Ascending aorta (tissue), 2 donors: ENCODE measurements at places on chromosomes 3 and 15. TPM values are rescaled to one million over a fixed set of nuclear protein-coding genes. Genes with fewer than 3 reads are reported as not detected.

GRCh38 chr15:52566889-52567288 lies 1.9 kb downstream of the ARPP19 start:
- H3K4me3 ChIP-seq, result peak overlapping the region; percentile 81
- H3K27ac ChIP-seq, result no peak overlapping the region
- H3K36me3 ChIP-seq, result no peaks in the 10 kb centered on the region
- DNase-seq, result no peak
- no peaks in the 10 kb centered on the region for H3K27me3 ChIP-seq

DNA sequence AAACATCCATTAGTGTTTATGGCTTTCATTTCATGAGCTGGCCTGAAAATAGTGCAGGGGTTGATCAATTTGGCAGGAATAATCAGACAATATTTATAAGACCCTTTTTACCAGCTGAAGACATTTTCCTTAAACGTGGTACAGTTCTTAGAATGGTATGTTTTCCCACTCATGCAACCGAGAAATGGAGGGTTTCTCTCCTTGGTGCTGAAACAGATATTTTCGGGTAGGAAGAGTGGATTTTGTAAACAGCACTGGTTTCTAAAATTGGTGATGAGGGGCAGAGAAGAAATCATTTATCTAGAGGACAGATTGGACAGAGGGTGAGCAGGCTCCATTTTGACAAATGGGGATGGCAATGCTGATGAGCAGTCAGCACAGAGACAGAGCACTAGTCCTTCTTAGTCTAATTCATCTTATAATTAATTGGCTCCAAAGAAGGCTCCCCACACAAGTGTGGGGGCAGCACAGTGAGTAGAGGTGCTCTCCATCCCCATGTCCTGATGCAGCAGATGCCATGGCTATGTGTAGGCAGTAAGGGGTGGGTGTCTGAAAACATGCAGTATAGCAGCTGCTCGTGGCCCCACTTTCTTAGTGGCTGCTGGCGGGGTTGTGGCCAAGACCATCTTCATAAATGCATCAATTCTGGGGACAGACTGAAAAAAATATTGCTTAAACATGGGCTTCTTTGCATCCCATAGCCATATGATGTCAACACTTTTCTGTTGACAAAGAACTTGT lies 18.1 kb upstream of the SLC7A14 start:
- H3K36me3 ChIP-seq, result no peaks in the 10 kb centered on the region
- no peak overlapping the region for H3K4me3 ChIP-seq
- H3K27ac ChIP-seq, result no peak overlapping the region
- no peaks in the 10 kb centered on the region for H3K27me3 ChIP-seq
- H3K4me1 ChIP-seq, result no peaks in the 10 kb centered on the region
- no peak for DNase-seq

Gene CCR3
- total RNA-seq, result not detected

DNA sequence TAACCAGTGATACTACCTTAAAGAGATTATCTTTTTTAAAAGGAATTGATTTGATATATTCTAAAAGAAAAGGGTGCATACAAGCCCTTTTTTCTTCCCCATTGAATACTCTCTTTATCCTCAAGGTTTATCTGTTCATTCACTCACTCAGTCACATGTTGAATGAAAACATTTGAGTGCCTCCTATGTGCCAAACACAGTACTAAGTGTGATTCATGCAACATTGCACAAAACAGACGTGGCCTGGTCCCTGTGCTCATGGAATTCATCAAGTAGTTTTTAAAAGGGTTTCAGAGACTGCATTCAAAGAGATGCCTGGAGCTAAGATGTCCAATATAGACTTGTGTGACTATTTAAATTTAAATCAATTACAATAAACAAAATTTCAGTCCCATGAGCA lies 462.2 kb upstream of the MDFIC2 start:
- no peak overlapping the region for H3K27ac ChIP-seq
- H3K4me1 ChIP-seq, result no peaks in the 10 kb centered on the region
- H3K4me3 ChIP-seq, result no peak overlapping the region
- DNase-seq, result no peak
- H3K27me3 ChIP-seq, result no peaks in the 10 kb centered on the region

Gene ASB14
- total RNA-seq, result not detected

Gene VEPH1
- 2.2 TPM for total RNA-seq

DNA sequence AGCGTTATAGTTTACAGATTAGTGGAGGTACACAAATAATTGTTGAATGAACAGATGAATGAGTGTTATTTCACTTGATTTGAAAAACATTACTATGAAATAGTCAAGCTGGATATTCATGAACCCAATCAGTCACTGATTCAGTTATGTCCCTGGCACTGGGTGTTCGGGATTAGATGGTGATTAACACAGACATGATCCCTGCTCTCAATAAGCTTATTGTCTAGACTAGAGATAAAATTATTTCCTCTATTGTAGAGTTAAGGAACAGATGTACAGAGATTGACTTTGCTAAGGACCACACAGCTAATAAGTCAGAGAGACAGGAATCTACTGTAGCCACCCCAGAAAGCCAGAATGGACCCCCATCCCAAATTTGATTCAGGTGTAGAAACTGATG lies 963 bp downstream of the GRAMD1C start:
- no peak overlapping the region for H3K27ac ChIP-seq
- DNase-seq, result no peak
- H3K4me3 ChIP-seq, result peak overlapping the region; percentile 65
- no peaks in the 10 kb centered on the region for H3K27me3 ChIP-seq
- H3K36me3 ChIP-seq, result no peaks in the 10 kb centered on the region

Gene HIGD2B
- total RNA-seq, result not detected

Gene DNAJC19
- total RNA-seq, result 5.0 TPM

GRCh38 chr3:131072099-131072559 lies 45.5 kb downstream of the NEK11 start:
- H3K27ac ChIP-seq, result no peak overlapping the region
- no peaks in the 10 kb centered on the region for H3K27me3 ChIP-seq
- no peak overlapping the region for H3K4me3 ChIP-seq

DNA sequence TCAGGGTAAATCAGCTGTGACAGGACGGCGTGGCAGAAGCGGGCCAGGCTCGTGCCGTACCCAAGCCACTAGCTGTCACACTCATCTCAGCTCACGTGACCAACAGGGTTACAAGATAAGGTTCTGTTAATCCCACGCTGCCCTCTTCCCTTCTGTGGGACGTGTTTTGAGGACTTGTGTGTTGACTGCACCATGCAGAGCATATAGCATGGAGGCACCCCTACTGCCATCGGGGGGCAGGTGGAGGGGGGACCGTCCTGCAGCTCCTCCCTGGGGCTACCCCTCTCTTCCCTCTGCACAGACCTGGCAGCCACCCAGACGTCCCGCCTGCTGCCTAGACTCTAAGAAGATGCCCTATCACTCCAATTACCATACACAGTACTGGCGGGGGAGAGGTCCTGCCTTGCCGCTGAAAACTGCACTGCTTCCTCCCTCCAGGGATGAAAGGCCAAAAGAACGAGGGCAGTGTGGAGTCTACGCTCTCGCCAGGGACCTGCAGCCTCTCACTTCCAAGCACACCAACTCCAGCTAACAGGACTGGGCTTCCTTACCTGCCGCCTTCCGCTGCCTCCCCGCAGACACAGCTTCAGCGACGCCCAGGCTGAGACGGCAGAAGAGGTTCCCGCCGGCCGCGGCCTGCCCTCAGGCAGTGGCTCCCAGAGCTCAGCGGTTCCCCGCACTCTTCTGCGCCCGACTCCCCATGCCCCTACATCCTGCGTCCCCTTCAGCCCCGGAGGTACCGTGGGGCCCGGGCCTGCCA lies at the start of gene TNK2:
Gene TNK2, minus strand, starts transcription at position 618 of the 760 bp plus-strand sequence. CDS start 19,963 bp downstream, outside the sequence.
- H3K27me3 ChIP-seq, result no peaks in the 10 kb centered on the region
- peaks cover 13% of the 10 kb centered on the region for H3K4me1 ChIP-seq
- peak within 1 kb of the TSS; percentile 84 for H3K4me3 ChIP-seq
- H3K36me3 ChIP-seq, result no peaks in the 10 kb centered on the region
- DNase-seq, result no peak
- H3K27ac ChIP-seq, result peak within 1 kb of the TSS; percentile 70

- H3K27me3 ChIP-seq, result no peaks in the 10 kb centered on the region
- H3K27ac ChIP-seq, result no peak overlapping the region
- H3K4me1 ChIP-seq, result no peaks in the 10 kb centered on the region
- no peaks in the 10 kb centered on the region for H3K36me3 ChIP-seq
- no peak overlapping the region for H3K4me3 ChIP-seq
- DNase-seq, result no peak
These were observed 121.8 kb upstream of the NLGN1 start for GRCh38 chr3:173275740-173276139.

Gene B3GNT5
- 0.11 TPM for total RNA-seq

Gene XIRP1
- not detected for total RNA-seq

DNA sequence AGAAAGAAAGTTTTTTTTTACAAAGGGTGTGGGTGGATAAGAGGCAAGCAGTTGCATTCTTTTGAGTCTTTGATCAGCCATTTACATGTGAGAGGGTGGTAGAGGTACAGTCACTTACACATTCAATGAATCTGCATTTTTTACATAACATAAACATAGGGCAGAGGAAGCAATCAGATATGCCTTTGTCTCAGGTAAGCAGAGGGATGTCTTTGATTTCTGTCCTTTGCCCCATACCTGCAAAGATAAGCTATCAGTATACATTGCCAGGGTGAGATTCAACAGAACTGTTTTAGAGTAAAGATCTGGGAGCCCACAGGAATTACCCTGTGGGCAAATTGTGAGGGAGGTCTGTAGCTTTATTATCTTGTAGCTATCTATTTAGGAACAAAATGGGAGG lies 5.4 kb upstream of the PPP1R2 start:
- no peaks in the 10 kb centered on the region for H3K36me3 ChIP-seq
- H3K4me1 ChIP-seq, result peaks cover 23% of the 10 kb centered on the region
- no peak overlapping the region for H3K4me3 ChIP-seq
- no peak overlapping the region for H3K27ac ChIP-seq
- no peak for DNase-seq

- DNase-seq, result no peak
- H3K36me3 ChIP-seq, result no peaks in the 10 kb centered on the region
- no peak overlapping the region for H3K4me3 ChIP-seq
- no peaks in the 10 kb centered on the region for H3K27me3 ChIP-seq
- no peak overlapping the region for H3K27ac ChIP-seq
- no peaks in the 10 kb centered on the region for H3K4me1 ChIP-seq
These were observed 535.1 kb downstream of the SOX2 start for GRCh38 chr3:182246870-182247269.

Gene CFAP91
- 3.5 TPM for total RNA-seq

- no peaks in the 10 kb centered on the region for H3K36me3 ChIP-seq
- no peaks in the 10 kb centered on the region for H3K27me3 ChIP-seq
- no peaks in the 10 kb centered on the region for H3K4me1 ChIP-seq
- DNase-seq, result no peak
These were observed 122.0 kb downstream of the TFDP2 start for GRCh38 chr3:142027300-142027699.
